T-cell (primary cell): ENCODE measurements at places on chromosomes 4 and X. TPM values are rescaled to one million over a fixed set of nuclear protein-coding genes. Genes with fewer than 3 reads are reported as not detected.

The ZBTB33 gene
- total RNA-seq, result 21.3 TPM

The KDM6A gene
- 37.1 TPM for total RNA-seq

The SYTL4 gene
- total RNA-seq, result 0.12 TPM

The ACTRT1 gene
- not detected for total RNA-seq

The PF4V1 gene
- not detected for total RNA-seq

The CCDC160 gene
- total RNA-seq, result not detected

The HPGD gene
- total RNA-seq, result 8.1 TPM

The KLKB1 gene
- 2.9 TPM for total RNA-seq

The ESX1 gene
- total RNA-seq, result not detected

The EGF gene
- 0.20 TPM for total RNA-seq

GRCh38 chr4:3703677-3704521 lies 62.3 kb upstream of the ADRA2C start:
- no peak for DNase-seq

GRCh38 chrX:124829930-124830329 lies 483.6 kb downstream of the SH2D1A start:
- no peak for DNase-seq

- DNase-seq, result no peak
Measured at GRCh38 chr4:10159671-10160070, 43.1 kb upstream of the WDR1 start.

- no peak for DNase-seq
Measured at GRCh38 chr4:125434136-125434535, 119.4 kb downstream of the FAT4 start.

- no peak for DNase-seq
Measured at GRCh38 chr4:84956014-84956413, 10.5 kb downstream of the WDFY3 start.

DNA sequence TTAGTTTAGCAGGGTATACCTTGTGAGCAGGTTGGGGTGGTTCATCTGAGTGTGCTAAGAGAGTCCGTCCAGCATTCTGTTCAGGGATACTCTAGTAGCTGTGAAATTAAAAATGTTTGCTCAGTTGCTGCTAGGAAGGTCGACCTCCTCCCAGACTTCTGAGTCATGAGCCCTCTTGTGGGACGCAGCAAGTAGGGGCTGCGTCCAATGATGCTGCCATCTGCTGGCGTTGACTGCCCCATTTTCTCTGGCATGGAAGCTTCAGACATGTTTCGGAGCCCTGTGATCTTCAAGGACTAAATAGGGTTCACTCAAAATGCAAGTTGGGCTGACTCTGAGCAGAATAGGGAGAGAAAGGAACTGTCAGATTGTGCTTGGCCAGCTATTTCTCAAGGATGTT lies 201.0 kb upstream of the ARSJ start:
- DNase-seq, result no peak

- DNase-seq, result no peak
Measured at GRCh38 chrX:136975684-136976470, 57.9 kb downstream of the GPR101 start.

DNA sequence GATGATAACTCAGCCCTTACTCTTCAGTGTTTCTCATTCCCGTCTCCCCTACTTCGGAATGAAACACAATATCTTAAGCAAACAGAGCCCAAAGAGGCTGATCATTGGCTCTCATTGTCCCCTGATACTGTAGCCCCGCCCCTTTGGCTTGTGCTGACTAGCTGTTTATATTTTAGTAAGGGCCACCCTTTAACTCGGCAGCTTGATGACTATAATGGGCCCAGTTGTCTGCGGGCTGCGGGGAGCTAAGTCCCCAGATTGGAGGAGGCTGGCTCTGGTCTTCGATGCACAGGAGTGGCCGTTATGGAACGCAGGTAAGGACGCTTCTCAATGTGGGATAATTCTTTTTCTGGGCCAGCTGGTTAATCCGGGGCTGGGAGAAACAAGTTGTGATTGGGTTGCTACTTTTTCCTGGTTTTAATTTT lies at the start of gene TRIM2:
Gene TRIM2, plus strand, starts transcription at position 197 of the 425 bp plus-strand sequence. Its CDS starts 88 bp downstream, at position 285.
- DNase-seq, result no peak

DNA sequence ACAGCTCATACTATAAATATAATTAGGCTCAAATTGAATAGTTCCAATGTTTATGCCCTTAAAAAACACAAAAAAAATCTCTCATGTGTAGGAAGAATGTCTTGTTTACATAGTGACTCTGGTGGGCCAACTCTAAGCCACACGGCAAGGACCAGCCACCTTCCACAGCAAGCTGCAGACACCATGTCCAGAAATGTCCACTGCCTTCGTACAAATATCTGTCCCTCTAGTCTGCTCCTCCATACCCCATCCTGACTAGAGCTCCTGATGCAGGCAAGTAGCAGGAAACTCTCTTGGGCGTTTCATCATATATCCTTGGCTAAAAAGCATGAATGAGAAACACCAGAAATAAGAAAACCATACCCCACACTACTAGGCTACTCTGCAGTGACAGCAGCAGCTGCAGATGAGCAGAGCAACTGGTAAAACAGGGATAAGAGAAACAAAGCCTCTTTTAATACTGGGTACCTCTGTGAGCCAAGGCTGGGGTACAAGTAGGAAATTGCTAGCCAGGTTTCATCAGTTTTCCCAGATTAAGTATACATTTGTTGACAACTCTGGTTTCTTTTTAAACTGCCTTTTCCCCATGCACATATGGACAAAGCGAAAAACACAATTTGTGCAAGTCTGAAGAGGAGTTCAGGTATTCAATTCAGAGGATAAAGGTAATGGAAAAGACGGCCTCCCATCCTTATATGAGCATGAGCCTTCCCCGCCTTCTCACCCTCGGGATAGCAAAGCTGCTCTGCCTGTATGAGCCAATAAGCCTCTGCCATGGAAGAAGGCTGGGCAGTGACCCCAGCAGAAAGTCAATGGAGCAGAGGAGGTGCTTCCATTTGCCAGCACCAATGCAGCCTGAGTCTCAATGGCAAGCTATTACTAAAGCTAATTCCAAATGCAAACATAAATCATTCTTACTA lies 245.4 kb downstream of the DCLK2 start:
- DNase-seq, result no peak

DNA sequence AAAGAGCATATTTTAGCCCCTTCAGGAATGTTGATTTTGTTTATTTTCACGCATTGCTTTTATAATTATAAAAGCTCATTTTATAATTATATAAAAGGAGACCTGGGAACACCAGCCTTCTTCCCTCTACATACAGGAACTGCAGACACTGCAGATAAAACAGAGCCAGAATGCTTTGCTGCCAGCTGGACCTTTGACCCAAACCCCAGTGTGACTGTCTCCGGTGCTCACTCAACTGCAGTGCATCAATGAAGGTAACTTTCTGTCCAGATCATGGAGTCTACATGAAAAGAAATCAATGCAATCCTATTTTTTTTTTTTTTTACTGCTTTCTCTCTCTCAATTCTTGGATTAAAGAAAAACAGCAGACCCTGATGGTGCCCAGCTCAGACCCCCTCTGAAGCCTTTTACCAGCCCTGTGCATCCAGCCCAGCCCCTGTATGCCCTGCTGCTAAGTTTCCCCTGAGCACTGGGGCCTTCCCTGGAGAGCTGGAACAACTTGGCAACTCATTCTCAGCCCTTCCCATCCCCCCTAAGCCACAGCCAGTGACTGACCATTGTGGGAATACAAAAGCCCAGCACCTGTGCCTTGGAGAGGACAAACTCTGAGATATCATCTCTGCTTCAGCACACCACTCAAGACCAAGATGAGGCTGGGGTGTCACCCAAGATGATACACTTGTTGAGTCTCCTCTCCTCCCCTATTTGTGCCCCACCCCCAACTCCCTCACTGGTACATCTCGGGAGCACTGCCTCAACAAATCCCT lies 182.1 kb downstream of the EVC2 start:
- DNase-seq, result no peak

DNA sequence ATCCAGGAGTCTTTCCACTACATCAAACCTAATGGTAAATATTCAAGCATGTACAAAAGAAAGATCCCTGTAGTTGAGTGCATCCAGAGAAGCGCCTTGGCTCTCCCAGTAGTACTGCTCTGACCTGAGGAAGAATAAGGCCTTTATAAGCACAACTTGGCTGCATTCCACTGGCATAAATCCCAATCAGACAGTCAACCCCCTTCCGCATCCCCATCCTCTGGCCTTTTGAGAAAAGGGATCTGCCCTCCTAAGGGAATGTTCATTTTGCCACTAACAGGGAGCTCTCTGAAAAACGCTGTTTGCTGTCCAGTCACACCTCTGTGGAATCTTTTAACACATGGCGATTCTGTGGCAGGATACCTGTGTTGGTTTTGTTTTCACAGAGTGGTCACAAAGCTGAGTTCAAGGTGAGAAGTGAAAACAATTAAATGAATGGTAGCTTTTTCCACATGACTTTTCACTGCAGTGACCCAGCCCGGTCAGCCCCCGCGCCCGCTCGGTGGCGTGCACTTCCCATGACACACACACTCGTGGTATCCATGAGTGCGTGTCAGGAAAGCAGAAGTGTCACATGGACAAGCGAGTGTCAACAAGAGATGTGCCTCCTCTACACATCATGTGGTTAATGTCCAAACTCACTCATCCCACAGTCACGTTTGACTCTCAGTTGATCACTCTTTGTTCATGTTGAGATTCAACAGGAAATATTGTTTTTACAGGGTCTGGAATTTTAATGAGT lies 112.2 kb upstream of the ENPP6 start:
- no peak for DNase-seq
